OCI-LY7 (cell line): ENCODE measurements at places on chromosomes 1 and 21. TPM values are rescaled to one million over a fixed set of nuclear protein-coding genes. Genes with fewer than 3 reads are reported as not detected.

GRCh38 chr1:109849655-109850054 lies 61.0 kb upstream of the CSF1 start:
- no peak for DNase-seq

GRCh38 chr1:40690771-40691537 lies 550 bp upstream of the NFYC start:
- DNase-seq, result no peak

DNA sequence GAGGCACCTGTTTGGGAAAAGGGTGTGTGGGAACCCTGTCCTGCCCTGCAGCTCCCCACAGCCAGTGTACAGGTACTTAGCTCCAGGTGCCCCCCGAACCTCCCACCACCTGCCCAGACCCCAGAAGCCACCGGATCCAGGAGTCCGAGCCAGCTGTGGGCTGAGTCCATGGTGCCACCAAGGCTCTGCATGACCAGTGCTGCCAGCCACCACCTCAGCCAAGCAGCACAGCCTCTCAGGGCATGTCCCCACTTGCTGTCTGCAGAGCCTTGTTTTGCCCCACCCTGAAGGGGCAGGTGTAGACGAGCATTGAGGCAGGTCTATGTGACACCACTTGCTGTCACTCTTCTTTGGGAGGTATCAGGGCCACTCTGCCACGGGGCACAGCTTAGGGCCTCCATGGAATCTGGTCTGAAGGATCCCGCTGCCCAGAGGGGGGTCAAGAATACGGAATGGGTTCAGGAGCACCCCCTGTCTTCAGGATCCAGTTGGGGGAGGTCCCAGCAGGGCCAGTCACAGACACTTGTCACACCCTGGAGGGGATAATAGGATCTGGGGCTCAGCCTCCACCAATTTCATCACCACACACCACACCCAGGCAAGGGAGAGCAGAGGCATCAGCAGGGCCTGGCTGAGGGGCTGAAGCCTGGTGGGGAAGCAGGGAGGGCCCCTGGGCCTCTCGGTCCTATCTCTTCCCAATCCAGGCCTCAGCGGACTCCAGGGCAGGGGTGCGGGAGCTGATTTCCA lies 27.7 kb downstream of the ARHGEF19 start:
- DNase-seq, result no peak

- DNase-seq, result no peak
These were observed 588 bp upstream of the WNT3A start for GRCh38 chr1:228006034-228006785.

GRCh38 chr1:150259758-150260669 lies 2.4 kb downstream of the CA14 start:
- DNase-seq, result no peak

GRCh38 chr1:109776911-109777310 lies 13.2 kb upstream of the EPS8L3 start:
- DNase-seq, result peak; percentile 75

DNA sequence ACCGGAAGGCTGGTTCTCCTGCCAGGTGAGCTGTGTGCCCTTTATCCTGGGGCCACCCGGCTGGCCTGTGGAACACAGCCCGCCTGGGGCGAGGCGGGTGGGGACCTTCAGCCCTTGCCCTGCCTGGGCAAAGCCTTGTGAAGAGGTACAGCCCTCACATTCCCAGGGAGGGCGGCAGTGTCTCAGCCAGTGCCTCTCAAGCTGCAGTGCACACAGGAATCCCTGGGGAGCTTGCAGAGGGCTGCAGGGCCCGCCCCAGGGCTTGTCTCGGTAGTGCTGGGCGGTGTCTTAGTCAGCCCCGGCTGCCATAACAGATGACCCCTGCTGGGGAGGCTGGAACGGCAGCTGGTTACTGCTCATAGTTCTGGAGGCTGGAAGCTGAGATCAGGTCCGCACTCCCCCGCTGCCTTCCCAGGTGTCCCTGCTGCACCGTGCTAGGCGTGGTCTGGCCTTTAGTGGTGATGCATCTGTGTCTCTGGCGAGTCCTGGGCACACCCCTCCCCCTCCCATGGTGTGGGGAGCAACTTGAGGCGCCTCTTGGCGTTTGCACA lies 12.6 kb downstream of the DFFB start:
- no peak for DNase-seq

GRCh38 chr1:180921891-180922630 lies 9.4 kb downstream of the KIAA1614 start:
- no peak for DNase-seq

DNA sequence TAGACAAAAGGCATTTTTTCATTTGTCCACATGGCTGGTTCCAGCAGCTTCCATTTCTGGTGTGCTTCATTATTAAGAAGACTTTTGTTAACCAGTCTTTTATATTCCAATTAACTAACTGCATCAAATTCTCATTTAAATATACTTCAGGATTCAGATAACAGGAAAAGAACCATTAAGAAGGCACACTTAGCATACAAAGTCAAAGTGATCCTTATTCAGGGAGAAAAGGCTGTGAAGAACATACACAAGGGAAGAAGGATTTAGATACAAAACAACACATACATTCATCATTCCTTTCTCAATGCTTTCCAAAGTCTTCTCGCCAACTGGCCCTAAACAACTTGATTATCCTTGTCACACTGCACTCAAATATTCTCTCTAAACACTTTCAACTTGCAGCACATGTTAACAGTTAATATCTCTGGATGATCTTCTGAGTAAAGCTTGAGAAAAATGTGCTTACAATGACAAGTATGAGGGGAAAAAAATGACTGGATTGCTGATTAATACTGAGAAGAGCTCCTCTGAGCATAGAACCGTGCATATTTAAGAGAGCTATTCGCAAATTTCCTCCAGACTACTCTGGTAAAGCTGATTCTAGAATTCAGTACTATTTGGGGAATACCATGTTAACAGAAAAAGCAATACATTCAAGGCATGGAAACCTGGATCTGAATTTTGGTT lies 225.2 kb upstream of the TNR start:
- DNase-seq, result no peak

DNA sequence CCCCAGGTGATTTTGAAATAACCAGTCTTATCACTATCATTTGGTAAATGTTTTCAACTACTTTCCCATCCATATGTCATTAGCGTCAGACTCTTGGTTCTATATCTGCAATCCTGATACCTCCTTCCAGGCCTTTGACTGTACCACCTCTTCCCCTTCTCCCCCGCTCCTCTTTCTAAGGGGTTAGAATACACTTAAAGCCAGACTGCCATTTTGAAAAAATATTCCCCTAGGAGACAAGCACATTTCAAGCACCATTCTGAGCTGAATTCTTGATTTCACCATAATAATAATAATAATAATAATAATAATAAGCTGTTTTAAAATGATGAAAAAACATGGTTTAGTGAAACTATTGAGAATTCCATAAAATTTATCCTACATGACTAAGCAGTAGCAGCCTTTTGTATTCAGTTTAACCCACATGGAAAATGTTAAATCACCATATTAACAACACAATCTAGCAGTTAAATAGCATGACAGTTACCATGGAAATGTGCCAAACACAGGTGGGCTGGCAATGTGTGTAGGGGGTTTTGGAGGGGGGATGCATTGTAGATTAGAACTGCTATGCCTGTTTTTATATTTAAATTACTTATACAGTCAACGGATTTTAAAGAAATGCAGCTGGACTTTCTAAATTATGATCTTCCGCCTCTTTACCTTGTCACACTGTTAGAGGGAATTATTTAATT lies 480.2 kb upstream of the DEPDC1 start:
- DNase-seq, result no peak

- no peak for DNase-seq
These were observed 83.5 kb downstream of the UCK2 start for GRCh38 chr1:165910764-165911421.

DNA sequence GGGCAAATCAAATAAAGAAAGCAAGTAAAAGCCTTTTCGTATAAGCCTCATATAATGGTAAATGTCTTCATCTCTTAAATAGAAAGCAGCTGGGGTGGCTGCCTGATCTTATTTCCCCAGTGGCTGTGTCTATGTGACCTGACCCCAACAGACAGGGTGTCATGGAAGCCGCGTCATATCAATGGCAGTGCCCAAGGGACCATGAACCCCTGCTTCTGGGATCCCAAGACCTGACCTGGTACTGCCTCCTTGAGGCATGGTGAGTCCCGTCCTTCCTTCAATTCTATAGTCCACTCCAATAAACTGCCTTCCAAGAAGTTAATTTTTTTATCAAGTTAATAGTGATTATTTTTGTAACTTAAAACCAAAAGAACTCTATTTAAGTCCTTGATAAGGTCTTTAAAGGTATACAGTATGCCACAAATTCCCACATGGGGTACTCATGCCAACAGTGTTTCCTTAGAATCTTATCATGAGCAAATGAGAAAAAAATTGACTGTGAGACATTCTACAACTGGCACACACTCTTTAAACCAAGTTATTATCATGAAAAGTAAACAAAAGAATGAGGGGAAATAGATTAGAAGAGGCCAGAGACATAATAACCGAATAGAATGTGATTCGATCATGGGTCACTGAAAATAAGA lies 104.6 kb downstream of the ADSS2 start:
- DNase-seq, result no peak

DNA sequence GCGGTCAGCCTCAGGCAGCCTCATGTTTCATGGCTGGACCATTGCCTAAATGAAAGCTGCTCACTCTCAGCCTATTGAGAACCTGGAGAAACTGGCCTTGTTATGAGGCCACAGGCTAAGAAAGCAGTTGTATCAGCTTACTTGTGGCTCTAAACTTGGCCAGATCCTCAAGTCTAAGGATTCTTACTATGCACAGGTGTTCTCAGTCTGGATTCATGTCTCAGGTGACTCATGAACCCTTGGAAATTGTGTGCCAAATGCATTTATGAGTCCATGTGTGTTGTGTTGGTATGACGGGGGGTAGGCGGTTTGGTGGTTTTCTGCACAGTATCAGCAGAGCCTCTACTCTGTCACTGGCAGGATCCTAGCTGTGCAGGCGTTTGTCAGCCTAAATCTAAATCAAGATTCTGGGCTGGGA lies 90.4 kb downstream of the ROR1 start:
- DNase-seq, result no peak

- DNase-seq, result no peak
These were observed 13.0 kb upstream of the ARHGAP29 start for GRCh38 chr1:94250341-94250740.

DNA sequence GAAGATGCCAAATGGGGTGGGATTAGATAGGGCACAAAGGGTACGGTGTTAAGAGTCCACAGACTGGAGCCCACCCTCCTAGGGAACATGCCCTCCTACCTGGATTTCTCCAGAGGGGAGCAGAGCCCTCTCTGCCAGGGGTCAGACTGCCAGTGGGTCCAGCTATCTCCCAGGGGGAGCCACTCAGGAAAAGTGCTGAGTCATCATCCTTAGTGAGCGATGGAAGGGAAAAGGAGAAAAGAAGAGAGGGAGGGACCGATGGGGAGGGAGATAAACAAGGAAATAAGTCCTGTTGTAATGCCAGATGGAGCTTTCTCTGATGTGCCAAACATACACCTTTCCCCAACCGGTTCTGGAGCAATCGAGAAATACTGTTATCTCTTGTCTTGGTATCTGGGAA lies 30.4 kb upstream of the CYP4B1 start:
- DNase-seq, result no peak

- no peak for DNase-seq
These were observed 250.9 kb downstream of the MATN1 start for GRCh38 chr1:30472526-30472925.

DNA sequence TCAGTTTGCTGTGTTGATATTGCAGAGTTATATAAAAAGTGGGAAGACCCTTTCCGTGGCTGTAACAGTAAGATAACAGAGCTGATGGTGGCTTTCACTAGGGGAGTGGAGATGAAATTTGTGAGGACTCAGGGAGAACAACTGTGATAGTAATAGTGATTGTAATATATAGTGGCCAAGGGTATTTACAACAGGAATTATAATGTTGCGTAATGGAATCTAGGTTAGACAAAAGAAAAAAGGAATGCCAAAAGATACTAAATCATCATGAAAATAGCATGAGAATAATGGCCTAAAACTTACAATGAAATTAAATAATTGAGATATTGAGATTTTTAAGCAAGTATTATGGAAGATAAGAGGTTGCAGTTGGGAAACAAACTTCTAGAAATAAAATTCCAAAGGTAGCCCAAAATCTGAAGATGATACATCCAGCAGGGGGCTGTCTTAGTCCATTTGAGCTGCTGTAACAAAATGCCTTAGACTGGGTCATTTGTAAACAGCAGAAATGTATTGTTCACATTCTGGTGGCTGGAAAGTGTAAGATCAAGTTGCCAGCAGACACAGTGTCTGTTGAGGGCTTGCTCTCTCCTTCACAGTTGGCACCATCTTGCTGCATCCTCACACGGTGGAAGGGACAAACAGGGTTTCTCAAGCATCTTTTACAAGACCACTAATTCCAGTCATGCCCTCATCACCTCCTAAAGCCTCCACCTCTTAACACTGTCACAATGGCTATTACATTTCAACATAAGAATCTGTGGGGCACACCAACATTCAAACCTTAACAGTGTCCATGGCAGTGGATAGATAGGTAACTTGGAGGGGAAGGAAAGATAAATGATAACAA lies 711.2 kb downstream of the MRPL39 start:
- no peak for DNase-seq

TMOD4 gene
- total RNA-seq, result 1.4 and 2.4 TPM in 2 replicates

PGBD5 gene
- total RNA-seq, result not detected in 2 replicates

B3GALT5 gene
- total RNA-seq, result not detected in 2 replicates

GFI1 gene
- 0.30 and 1.1 TPM in 2 replicates for total RNA-seq

C1orf185 gene
- not detected in 2 replicates for total RNA-seq

EVI5 gene
- total RNA-seq, result 22.5 and 27.8 TPM in 2 replicates

TIE1 gene
- 0.15 TPM in 1 of 2 replicates, not detected in the other for total RNA-seq
